Hematopoietic multipotent progenitor cell treated with erythropoietin and hydrocortisone succinate and interleukin-3 and kit ligand, for 8 days (in vitro differentiated cells): ENCODE measurements at places on chromosomes 11 and 22.

DNA sequence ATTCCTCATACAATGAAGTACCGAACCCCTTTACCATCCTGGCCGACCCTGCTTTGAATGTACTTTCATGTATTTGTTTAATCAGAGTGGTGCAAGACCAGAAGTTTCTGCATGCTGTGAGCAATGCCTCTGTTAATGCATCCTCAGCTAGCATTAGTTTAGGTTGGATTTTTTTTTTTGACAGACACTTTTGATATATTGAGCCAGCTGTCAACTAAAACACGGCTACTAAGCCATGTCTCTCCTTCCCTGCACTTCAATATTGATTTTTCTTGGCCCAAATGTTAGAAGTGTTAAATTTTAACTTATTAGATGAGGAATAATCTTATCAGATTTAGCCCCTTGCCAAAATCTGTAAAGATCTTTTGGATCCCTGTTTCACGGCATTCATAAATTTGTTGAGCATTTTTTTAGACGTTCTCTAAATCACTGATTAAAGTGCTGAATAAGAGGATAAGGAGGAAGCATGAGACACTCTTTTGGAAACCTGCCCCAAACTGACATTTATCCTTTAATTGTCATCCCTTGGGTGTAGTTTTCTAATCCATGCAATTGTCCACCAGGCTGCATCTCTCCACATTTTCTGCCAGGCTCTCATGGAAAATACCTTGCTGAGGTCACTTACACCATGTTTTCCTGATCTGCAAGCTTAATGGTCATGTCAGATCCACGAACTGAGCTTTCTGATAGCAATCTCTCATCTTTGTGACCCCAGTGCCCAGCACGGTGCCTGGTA lies 130.7 kb downstream of the FEZ1 start:
- no peak for DNase-seq

- DNase-seq = no peak
These were observed 78.8 kb downstream of the CTTN start for GRCh38 chr11:70477176-70477575.

- DNase-seq = no peak
These were observed 50.1 kb downstream of the LRRC32 start for GRCh38 chr11:76620489-76620888.

DNA sequence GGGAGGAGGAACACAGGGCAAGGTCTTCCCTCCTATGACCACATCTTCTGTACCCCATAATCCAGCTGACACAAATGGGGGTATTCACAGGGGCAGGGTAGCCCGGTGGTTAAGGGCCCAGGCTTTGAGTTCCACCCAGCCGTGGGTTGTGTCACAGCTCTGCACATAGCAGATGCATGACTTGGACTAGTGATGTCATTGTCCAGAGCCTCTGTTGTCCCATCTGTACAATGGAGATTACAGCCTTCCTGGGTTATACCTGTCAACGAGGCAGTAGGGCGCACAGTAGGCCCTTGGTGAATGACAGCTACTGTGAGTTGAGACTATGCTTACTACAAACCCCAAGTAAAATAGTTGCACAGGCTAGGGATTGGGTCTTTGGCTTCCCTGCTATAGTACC lies 99.3 kb upstream of the CRYBB3 start:
- peak; percentile 39 for DNase-seq

GRCh38 chr11:35009191-35009943 lies 92.9 kb downstream of the PDHX start:
- DNase-seq = no peak

DNA sequence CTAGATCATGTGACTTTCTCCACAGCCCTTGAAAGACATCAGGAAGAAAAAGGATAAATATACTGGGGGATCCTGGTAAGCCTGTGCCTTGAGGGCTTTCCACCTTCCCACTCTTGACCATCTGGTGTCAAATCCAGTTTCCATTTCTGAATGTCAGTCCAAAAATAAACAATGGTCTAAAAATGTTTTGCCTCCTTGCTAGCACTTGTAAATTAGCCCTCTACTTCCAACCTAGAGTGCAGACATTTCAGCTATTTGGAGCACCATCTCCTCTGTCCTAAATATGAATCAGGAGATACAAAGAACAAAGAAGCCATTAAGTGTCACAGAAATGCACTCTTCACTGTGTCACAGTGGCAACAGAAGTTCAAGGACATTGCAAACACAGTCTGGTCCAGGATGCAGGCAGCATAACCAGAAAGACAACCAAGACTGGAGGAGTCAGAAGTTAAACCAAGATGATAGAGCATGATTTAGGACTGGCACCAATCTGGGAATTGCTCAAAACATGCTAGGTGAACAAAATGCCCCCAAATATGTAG lies 88.1 kb downstream of the CCDC34 start:
- no peak for DNase-seq

DNA sequence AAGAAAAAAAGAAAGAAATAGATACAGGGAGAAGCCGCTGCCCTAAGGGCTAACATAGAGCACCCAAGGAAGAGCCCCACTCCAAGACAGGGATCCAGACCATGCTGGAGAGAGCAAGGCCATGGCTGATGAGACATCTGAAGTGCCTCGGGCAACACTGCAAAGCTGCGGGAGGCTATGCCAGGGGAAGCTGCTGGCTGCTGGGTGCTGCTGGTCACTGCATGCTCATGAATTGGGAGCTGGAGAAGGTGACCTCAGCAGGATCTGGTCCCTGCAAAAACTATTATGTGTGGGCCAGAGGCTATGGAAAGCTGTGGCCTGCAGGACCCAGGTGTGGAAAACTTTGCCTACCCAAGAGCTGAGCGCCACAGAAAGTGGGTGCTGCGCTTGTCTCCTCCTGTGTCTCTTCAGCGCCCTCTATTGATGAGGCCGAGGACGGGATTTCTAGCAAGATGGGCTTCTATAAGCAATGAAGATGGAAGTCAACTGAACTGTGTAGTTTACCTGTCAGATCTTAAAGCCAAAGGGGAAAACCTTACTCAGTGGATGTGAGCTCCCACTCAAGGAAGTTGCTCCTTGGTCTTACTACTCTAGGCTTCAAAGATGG lies 17.3 kb upstream of the SLC29A2 start:
- DNase-seq = peak; percentile 83

DNA sequence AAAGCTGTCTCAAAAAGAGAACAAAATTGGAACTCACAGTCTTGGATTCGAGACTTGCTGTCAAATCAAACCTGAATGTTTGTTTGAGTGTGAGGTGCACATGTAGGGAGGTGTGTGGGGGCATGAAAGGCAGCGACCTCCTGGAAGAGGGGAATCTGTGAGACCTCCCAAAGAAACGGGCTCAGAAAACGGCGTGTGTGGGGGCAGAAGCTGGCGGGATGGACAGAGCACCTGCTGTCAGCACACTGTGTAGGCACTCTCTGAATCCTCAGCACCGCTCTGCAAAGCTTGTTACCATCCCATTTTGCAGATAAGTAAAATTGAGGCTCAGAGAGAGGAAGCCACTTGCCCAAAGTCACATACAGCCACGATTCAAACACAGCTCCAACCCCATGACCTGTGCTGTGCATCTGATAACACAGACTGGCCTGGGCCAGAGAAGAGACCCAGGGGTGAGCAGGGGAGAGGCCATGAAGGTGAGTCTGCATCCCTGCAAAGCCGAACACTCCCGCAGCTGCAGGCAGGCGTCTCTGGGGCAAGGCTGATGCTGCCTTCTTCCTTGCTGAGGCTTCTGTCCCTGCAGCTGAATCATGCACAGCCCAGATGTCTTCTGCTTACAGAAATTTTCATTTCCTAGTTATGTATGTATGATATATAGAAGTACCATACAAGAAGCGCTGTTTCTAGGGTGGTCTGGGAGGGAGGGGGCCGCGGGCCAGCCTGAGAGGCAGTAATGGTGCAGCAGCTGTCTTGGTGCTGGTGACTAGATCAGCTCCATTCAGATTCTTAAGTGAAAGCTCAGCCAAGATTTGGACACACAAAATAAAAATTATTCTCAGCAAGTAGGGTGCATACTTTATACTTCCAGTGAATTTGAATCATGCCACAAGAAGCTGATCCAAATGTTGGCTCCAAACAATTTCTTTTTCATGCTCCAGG lies 67.3 kb upstream of the SHISAL1 start:
- DNase-seq = no peak

DNA sequence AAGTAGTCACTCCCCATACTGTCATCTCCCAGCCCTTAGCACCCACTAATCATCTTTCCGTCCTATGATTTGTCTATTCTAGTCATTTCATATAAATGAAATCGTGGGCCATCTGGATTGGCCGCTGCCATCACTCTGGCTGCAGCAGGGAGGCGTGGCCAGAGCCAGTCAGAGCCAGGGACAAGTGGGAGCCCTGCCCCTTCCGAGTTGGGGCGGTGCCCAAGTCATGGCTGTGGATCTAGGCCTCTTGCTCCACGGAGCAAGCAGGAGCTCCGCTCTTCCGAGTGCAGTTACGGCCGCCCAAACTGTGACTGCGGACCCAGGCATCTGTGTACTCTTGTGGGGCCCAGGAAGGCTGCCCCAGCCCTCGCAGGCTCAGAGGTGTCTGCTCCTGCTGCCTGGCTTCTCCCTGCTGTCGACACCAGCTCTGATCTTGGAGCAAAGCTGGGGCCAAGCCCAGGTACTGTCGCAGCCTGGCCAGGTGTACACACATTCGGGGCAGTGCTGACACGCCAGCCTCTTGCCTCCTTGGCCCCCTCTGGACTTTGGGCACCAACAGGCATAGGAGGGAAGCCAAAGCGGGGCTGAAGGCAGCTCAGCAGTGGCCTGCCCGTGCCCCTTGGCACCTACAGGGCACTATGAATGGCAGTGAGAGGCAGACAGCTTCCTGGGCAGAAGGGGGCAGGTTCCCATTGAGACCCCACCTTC lies 8.4 kb downstream of the MRPL48 start:
- DNase-seq = no peak

DNA sequence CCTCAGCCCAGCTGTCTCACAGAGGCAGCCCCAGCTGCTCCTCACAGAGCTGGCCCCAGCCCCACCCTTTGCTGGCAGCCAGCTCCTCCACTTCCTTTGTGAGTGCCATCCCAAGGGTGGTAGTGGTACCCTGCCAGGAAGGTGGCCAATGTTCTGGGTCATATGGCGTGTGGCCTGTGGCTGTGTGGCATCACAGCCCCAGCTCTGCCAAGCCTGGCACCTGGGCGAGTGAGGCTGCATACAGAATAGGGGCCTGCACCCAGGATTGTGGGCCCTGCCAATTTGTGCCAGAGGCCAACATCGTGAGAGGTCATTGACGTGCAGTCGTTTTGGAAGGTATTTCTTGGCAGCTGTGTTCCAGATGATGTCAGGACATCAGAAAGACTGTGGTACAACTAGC lies 10.7 kb downstream of the TUB start:
- DNase-seq = no peak

- peak; percentile 19 for DNase-seq
These were observed 35.0 kb upstream of the JAM3 start for GRCh38 chr11:134033696-134034491.

DNA sequence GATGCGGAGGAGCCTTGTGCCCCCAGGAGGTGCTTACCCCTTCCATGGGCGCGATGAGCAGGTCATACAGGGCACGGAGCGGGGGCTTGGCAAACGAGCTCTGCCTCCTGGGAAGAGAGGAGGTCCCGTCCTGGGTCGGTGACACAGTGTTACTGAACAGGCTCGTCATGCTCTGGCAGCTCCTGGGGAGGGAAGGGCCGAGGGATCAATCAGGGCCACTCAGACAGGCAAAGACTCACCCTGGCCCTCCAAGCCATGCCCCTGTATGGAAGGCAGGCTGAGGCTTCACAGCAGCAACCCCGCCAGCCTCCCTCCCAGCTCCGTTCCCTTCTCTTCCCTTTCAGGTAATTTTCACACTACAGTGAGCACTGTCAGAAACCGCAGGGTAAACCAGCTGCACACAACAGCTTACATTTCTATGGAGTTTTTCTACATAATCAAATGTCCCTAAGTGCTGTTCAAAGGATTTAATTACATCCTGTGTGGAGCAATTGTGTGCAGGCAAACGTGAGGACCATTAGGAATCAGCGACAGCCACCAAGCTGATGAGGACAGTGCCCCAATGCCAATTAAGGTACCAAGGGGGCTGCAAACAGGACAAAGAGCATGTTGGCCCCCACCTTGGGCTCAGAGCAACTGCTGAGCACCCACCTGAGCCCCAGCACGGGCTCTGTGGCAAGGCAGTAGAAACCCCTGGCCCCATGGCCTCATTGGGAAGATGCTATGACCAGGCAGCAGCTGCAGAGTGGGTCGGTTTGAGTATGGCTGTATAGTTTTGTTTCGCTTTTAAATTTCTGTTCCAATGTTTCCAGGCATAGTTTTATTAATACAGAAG lies 95.4 kb upstream of the PITPNB start:
- no peak for DNase-seq

- DNase-seq = no peak
These were observed 377.1 kb upstream of the ISX start for GRCh38 chr22:34688825-34689224.

DNA sequence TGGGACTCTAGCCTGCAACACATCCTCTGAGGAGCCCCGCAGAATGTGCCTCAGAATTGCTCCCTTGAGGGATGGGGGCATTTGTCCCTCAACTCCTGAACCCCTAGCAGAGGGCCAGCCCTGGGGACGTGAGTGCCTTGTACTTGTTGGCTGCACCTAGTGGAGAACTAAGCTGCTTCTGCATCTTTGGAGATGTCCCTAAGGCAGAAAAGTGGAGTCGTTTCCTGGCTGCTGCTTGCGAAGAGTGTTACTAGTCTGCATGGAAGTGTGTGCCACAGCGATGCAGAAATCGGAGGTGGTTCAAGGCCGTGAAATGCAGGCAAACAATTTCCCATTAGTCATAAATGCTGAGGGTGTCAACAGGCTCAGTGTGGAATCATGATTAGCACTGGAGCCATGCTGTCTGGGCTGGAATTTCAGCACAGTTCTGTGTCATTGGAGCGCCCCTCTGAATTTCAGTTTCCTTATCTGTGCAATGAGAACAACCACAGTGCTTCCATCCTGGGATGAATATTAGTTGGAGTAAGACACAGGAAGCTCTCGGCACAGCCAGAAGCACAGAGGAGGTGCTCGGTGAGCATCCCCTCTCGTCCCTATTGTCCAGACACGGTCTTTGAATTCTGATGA lies 56.5 kb downstream of the MIAT start:
- DNase-seq = no peak

DNA sequence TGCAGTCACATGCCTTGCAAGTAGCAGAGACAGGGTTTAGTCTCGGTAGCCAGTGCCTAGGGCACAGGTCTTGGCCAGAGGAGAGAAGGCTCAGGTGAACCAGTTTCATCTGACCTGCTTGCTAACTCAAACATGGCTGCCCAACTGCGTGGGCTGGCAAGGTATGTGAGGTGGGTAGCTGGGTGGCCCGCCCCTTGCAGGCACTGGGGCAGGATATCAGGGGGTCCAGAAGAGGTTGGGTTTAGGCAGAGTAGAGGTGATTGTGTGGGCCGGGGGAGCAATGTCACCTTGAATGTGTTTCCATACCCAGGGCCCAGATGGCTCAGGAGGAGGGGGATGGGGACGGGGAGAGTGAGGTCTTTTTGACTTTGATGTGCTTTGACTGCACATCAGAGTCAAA lies 37.7 kb downstream of the ST3GAL4 start:
- DNase-seq = no peak

DNA sequence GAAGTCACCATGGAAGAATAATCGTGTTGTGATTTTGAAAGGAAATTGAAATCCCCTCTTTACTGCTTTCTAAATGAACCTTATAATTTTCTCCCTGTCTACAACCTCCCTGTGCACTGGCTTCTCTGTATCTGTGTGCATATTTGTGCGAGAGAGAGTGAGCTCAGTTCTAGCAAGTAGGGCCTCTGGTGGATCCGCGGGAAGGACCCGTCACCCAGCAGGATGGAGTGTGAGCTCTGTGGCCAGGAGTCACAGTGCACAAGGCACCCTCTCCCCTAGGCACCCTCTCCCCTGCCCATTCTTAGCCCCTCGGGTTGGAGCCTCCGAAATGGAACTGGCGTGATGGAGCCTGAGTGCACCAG lies 109.0 kb downstream of the TRIM29 start:
- no peak for DNase-seq

- DNase-seq = no peak
These were observed 101.7 kb downstream of the METTL15 start for GRCh38 chr11:28209906-28210305.
